Left ventricle myocardium inferior (tissue), 1 donor: ENCODE measurements at places on chromosomes 1 and 21.

- peak; percentile 80 for DNase-seq
- peak overlapping the region; percentile 50 for H3K4me3 ChIP-seq
- peak overlapping the region; percentile 97 for H3K27ac ChIP-seq
- peaks cover 74% of the 10 kb centered on the region for H3K4me1 ChIP-seq
- H3K27me3 ChIP-seq, result no peaks in the 10 kb centered on the region
- H3K36me3 ChIP-seq, result peaks cover 45% of the 10 kb centered on the region
These were observed 15.4 kb downstream of the LMNA start for GRCh38 chr1:156129687-156130577.

DNA sequence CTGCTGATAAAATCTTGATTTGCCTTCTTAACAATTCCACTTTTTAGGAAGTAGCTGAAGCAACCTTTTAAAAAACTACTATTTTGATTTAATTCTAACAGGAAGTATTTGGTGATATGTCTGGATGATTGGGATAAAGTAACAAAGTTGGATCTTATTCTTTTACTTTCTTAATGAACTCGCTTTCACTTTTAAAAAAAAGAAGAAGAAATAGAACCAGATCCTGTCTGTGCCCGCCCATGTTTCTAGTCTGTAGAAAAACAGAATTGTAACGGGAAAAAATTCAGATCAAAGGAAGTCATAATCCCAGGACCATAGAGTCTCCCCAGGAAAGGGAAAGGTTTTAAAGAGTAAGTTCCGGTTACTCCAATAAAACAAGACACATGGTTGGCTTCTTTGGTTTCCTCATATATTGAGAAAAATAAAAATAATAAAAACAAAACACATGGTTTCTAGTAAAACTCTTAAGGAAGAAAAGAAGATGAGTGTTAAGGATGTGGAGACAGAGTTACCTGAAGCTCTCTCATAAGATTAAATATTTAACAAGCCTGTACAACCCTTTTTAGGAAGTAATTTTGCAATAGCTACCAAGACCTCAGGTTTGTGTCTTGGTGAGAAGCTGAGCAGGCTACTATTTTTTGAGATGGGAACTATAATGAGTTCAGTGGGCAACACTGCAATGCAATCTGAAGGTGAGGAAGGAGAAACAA lies 4.9 kb downstream of the CD48 start:
- DNase-seq, result no peak
- H3K27ac ChIP-seq, result no peak overlapping the region
- peaks cover 44% of the 10 kb centered on the region for H3K27me3 ChIP-seq
- no peaks in the 10 kb centered on the region for H3K36me3 ChIP-seq
- H3K4me1 ChIP-seq, result no peaks in the 10 kb centered on the region

DNA sequence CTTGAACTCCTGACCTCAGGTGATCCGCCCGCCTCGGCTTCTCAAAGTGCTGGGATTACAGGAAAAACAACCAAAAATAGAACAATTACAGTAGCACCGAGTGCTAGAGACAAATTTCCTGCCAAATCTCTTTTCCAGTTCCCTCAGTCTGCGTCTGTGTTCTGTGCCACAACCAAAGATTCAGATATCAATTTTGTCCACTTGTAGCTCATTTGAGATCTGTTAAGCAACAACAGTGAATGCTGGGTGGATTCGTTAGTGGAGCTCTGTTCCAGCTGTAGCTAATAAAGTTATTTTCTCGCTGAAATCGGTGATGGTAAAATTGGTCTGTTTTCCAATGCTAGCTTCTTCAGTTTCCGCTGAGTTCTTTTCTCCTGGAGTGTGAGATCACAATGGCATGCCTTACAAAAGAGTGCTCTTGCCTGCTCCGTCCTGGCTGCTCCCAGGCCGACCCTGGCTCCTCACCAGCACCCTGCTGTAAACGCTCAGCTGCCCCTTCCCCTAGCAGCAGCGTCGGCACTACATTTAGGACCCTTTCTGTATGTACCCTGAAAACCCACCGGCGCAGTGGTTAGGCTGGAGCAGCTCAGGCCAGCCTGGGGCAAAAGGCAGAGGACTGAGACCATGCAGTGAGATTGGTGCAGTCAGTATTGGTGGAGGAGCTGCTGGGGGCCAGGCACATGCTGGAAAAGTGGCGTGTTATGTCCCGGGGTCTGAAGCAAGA lies 395.4 kb downstream of the KIF26B start:
- H3K4me3 ChIP-seq, result no peak overlapping the region
- H3K36me3 ChIP-seq, result no peaks in the 10 kb centered on the region
- no peaks in the 10 kb centered on the region for H3K27me3 ChIP-seq
- no peak for DNase-seq
- H3K27ac ChIP-seq, result peak overlapping the region; percentile 59

- no peak for DNase-seq
- H3K4me3 ChIP-seq, result no peak overlapping the region
- H3K36me3 ChIP-seq, result no peaks in the 10 kb centered on the region
- H3K27me3 ChIP-seq, result no peaks in the 10 kb centered on the region
- no peaks in the 10 kb centered on the region for H3K4me1 ChIP-seq
These were observed 229.0 kb downstream of the FMN2 start for GRCh38 chr1:240320659-240321058.

GRCh38 chr21:19648391-19648790 lies 1244.8 kb upstream of the TMPRSS15 start:
- H3K27ac ChIP-seq, result no peak overlapping the region
- H3K36me3 ChIP-seq, result no peaks in the 10 kb centered on the region
- no peak overlapping the region for H3K4me3 ChIP-seq

DNA sequence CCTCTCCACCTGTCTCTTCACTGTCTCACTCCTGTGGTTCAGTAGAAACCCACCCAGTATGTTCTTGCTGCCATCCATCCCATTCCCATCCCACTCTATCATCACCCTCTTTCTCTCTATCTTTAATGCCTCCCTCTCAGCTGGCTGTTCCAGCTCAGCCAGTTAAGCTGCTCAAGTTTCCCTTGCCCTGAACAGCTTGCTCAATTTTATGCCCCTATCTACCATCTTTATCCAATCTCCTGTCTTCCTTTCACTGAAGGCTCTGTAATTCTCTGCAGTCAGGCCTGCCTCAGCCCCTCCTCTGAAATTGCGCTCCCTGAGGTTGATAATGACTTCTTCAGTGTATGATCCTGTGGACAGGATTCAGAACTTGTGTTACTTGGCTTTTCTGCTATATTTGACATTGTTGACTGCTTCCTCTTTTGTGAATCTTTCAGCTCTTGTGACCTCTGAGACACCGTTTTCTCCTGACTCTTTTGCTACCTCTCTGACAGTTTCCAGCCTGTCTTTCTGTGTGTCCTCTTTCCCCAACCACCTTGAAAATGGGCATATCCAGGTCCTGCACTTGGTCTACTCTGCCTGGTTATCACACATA lies 13.9 kb upstream of the BCAR3 start:
- peaks cover 7% of the 10 kb centered on the region for H3K4me1 ChIP-seq
- H3K4me3 ChIP-seq, result no peak overlapping the region
- H3K27me3 ChIP-seq, result no peaks in the 10 kb centered on the region
- no peak for DNase-seq
- H3K27ac ChIP-seq, result no peak overlapping the region

DNA sequence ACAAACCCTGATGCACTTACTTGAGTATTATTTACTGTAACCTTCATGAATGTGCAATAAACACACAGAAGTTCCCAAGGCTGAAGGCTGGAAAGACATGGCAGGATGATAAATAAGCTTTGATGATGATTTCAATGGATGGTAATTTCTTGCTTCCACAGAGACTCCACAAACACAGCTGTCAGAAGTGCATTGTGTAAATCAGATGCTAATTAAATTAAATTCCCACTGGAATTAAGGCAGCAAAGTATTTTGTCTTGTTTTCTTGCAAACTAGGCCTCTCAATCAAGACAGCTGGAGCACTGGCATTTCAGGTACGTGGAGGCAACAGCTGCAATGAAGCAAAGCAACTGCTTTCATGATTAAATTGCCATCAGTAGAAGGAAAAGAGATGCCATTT lies 24.1 kb downstream of the FAM177B start:
- DNase-seq, result no peak
- H3K36me3 ChIP-seq, result no peaks in the 10 kb centered on the region
- no peaks in the 10 kb centered on the region for H3K27me3 ChIP-seq
- no peak overlapping the region for H3K4me3 ChIP-seq

DNA sequence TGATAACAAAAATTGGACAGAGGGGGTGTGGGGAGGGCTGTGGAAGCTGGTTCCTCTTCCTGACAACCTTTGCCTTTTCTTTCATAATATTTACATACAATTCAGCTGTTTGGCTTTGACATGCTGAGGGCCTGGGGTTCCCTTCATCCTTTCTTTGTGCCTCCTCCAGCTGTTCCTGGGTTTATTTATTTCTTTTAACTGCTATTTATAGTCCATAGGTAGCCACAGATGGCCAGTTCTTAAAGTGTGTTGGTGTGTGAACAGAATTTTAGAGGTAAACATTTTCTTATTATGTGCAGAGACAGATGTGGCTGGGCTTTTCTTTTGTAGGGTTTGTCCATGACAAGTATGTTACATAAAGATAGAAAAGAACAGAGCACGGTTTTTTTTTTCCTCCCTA lies 34.1 kb upstream of the CNIH3 start:
- no peaks in the 10 kb centered on the region for H3K4me1 ChIP-seq
- H3K27ac ChIP-seq, result no peak overlapping the region
- no peak for DNase-seq
- H3K27me3 ChIP-seq, result no peaks in the 10 kb centered on the region
- no peak overlapping the region for H3K4me3 ChIP-seq

DNA sequence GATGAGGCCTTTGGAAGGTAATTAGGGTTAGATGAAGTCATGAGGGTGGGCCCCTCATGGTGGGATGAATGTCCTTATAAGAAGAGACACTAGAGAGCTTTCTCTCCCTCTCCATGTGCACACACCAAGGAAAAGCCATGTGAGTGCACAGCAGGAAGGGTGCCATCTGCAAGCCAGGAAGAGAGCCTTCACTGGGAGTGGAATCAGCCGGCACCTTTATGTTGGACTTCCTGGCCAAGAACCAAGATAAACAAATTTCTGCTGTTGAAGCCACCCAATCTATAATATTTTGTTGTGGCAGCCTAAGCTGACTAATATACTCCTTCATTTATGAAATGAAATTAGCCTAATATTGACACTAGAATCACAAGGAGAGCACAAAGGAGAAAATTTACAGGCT lies 38.2 kb upstream of the PKP1 start:
- no peaks in the 10 kb centered on the region for H3K4me1 ChIP-seq
- H3K27me3 ChIP-seq, result peaks cover 49% of the 10 kb centered on the region
- no peak for DNase-seq
- no peak overlapping the region for H3K27ac ChIP-seq
- no peaks in the 10 kb centered on the region for H3K36me3 ChIP-seq

- H3K4me1 ChIP-seq, result peaks cover 26% of the 10 kb centered on the region
- peaks cover 43% of the 10 kb centered on the region for H3K27me3 ChIP-seq
- no peak for DNase-seq
- H3K36me3 ChIP-seq, result no peaks in the 10 kb centered on the region
These were observed 6.6 kb downstream of the FMO1 start for GRCh38 chr1:171254859-171255258.

- H3K27me3 ChIP-seq, result no peaks in the 10 kb centered on the region
- peak overlapping the region; percentile 87 for H3K27ac ChIP-seq
- H3K4me1 ChIP-seq, result peaks cover 40% of the 10 kb centered on the region
- H3K36me3 ChIP-seq, result no peaks in the 10 kb centered on the region
These were observed 166.8 kb upstream of the KCNJ6 start for GRCh38 chr21:38082936-38083485.

DNA sequence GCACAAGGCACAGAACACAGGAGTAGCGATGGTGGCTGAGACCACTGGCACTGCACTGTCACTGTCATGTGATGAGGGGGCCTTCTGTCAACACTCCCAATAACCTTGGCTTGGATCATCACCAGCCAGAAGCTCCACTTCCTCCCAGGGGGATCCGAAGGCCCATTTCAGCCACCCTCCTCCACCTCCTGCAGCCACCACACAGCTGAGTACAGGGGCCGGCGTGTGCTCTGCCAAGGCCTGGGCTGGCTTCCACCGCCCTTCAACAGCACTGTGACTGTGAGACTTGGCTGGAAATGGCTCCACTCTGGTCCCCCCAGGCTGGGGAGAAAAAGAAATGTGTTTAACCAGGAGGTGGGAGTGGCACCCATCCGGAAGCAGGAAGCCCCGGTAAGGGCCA lies 9.9 kb upstream of the NADK start:
- H3K4me1 ChIP-seq, result peaks cover 30% of the 10 kb centered on the region
- peaks cover 82% of the 10 kb centered on the region for H3K36me3 ChIP-seq
- H3K4me3 ChIP-seq, result no peak overlapping the region
- no peaks in the 10 kb centered on the region for H3K27me3 ChIP-seq

- DNase-seq, result no peak
- H3K4me3 ChIP-seq, result no peak overlapping the region
- H3K27ac ChIP-seq, result no peak overlapping the region
These were observed 84.9 kb upstream of the CXADR start for GRCh38 chr21:17427831-17428483.
